ENCODE measurements at places on chromosomes 2 and 18. TPM values are rescaled to one million over a fixed set of nuclear protein-coding genes. Genes with fewer than 3 reads are reported as not detected.

The OR6B2 gene
- polyA plus RNA-seq, result not detected

- H3K36me3 ChIP-seq, result no peaks in the 10 kb centered on the region
- no peak overlapping the region for H3K4me3 ChIP-seq
- DNase-seq, result no peak
- H3K27ac ChIP-seq, result no peak overlapping the region
- no peaks in the 10 kb centered on the region for H3K4me1 ChIP-seq
Measured at GRCh38 chr2:119180892-119181291, 22.3 kb upstream of the C1QL2 start.

DNA sequence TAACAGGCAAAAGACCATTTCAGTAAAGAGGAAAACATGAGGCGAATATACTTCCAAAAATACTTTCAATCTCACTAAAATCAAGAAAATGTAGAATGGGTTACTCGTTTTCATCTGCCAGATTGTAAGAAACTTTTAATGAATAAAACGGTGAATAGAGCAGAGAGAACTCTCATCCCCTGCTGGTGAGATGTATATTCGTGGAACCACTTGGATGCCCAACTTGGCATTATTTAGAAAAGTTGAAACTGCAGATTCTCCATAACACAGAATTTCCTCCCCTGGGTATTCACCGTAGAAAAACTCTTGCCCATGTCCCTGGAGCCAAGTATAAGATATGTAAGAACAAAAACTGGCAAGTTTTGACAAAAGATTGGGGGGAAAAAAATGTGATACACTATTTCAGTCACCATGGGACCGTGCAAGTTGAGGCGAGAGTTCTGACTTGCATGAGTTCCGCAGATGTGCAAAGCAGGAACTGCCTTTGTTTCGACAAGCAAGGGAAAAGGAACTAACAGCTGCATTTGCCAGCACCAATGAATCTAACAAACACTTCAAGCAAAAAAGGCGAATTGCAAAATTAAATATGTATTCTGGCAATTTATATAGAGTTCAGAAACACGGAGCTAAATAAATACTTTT, 14.8 kb downstream of the TIMM21 start:
- DNase-seq, result no peak
- no peak overlapping the region for H3K4me3 ChIP-seq
- H3K27me3 ChIP-seq, result no peaks in the 10 kb centered on the region

DNA sequence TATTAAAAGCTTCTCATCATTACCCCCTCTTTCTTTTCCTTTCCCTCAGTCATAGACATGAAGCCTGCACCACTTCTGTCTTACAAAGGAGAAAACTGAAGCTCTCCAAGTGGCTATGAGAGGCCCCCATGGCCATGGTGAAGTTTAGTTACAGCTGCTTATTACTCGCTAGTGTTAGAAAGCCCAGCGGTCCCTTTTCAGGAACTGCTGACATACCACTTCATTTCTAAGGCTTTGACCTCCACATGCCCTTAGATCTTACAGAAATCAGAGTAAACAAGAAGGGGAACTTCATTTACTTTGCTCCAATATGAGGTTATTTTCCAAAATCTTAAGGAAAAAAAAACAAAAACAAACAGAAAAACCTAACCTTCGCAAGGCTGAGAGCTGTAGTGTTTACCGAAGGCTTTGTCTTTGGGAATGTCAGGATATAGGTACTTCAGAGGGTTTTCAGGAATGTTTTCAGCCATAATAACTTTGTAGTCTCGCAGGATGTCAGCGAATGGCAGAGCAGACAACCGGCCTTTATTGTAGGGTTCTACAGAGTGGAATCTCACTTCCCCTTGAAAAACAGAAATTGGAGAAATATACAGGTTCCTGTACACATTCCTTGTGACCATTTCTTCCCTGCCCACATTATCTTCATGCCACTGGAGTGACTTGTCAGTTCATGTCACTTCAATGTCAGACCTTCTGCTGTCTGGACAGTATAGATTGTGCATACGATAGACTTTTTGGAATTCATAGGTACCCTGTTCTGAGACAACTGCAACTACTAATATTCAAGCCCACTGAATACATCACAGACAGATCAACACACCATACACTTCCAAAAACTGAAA, 18.8 kb upstream of the STAT1 start:
- no peaks in the 10 kb centered on the region for H3K36me3 ChIP-seq
- H3K27me3 ChIP-seq, result no peaks in the 10 kb centered on the region
- H3K27ac ChIP-seq, result peak overlapping the region; percentile 37
- DNase-seq, result no peak
- no peak overlapping the region for H3K4me3 ChIP-seq
- peaks cover 22% of the 10 kb centered on the region for H3K4me1 ChIP-seq

- H3K4me1 ChIP-seq, result peaks cover 7% of the 10 kb centered on the region
- no peak for DNase-seq
Measured at GRCh38 chr18:3878401-3878800, 428.4 kb downstream of the TGIF1 start.

- no peak overlapping the region for H3K27ac ChIP-seq
- H3K36me3 ChIP-seq, result peaks cover 6% of the 10 kb centered on the region
- H3K27me3 ChIP-seq, result no peaks in the 10 kb centered on the region
- no peak for DNase-seq
- H3K4me3 ChIP-seq, result no peak overlapping the region
Measured at GRCh38 chr2:24613154-24613814, 122.2 kb downstream of the NCOA1 start.

DNA sequence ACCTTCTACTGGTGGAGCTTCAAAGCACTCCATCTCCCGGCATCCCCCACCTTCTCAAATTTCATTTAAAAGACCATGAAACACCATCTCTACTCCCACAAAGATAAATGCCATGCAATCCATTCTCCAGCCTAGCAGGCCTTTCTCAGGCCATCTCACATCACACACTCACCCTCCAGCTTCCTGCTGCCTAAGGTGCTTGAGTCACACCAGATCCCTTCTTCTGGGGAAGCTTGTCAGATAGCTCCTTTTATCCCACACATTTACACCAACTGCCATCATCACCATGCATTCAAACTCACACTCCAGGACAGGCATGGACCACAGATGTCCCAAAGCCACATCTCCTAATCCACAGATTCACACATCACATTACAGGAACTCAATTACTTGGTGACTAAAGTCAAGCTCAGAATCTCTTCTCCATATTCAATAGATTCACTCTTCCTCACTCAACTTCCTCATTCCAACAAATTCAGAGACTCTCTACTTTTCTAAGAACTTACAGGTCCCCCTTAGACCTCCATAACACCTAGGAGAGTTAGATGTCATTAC, 292.5 kb downstream of the TNS1 start:
- H3K4me3 ChIP-seq, result no peak overlapping the region
- peaks cover 6% of the 10 kb centered on the region for H3K4me1 ChIP-seq
- no peak overlapping the region for H3K27ac ChIP-seq
- H3K36me3 ChIP-seq, result no peaks in the 10 kb centered on the region

GRCh38 chr2:118983133-118983532, 41.1 kb downstream of the MARCO start:
- H3K4me3 ChIP-seq, result no peak overlapping the region
- no peak for DNase-seq
- peaks cover 8% of the 10 kb centered on the region for H3K27me3 ChIP-seq
- H3K4me1 ChIP-seq, result no peaks in the 10 kb centered on the region
- H3K36me3 ChIP-seq, result no peaks in the 10 kb centered on the region
- H3K27ac ChIP-seq, result no peak overlapping the region

DNA sequence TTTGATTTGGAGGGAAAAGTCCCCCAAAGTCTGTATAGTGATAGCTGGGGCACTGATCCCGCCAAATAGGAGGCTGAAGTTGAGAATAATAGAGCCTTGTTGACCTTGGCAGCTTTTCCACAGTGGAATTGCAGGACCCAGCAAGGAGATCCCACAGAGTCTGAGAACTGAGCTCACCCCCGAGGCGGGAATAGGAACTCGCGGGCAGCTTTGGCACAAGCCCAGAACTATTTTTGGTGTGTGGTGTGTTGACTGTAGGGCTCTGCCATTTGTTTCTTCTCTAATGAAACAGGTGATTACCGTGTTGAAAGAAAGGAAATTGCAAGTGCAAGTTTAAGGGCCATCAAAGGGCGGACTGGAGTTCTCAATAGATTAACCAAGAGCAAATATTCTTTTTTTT, 34.0 kb downstream of the SH3RF3 start:
- DNase-seq, result no peak
- no peak overlapping the region for H3K4me3 ChIP-seq
- no peaks in the 10 kb centered on the region for H3K4me1 ChIP-seq
- H3K27ac ChIP-seq, result no peak overlapping the region

The ASPRV1 gene
- 1.5 TPM for polyA plus RNA-seq

GRCh38 chr2:124753842-124754241, 728.8 kb downstream of the CNTNAP5 start:
- DNase-seq, result no peak
- no peaks in the 10 kb centered on the region for H3K36me3 ChIP-seq

DNA sequence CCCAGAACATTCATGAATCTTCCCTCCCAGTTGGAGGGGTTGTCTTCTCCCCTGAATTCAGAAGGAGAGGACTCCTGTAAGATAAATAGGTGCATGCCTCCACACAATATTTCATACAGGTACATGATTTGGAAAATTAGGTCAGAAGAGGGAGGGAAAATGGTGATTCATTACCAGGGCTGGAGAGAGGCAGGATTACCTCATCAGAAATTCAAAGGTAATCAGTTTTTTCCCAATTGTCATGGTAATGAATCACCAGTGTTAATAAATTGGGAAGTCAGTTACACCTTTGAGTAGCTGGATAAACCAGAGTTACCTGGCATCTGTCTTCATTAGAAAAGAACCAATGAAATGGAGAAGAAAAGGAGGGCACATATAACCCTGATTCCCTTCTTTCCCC, 128.5 kb downstream of the EN1 start:
- H3K36me3 ChIP-seq, result no peaks in the 10 kb centered on the region
- H3K27me3 ChIP-seq, result peaks cover 10% of the 10 kb centered on the region
- no peak overlapping the region for H3K27ac ChIP-seq
- H3K4me1 ChIP-seq, result no peaks in the 10 kb centered on the region

DNA sequence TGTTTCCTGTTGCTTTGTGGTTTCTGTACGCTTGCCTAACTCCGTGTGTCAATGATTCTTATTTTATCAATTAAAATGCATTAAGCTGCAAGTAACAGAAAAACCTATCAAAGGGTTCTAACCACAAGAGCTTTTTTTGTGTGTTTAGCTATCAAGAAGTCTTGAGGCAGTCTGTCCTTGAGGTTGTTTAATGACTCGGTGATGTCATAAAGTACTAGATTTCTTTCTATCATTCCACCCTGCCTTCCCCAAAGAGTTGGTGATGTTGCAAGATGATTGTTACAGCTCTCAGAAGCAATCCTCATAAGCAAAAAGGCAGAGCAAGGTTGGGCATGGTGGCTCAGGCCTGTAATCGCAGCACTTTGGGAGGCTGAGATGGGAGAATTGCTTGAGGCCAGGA, 51.9 kb upstream of the SPTBN1 start:
- H3K27me3 ChIP-seq, result peaks cover 4% of the 10 kb centered on the region
- no peak overlapping the region for H3K4me3 ChIP-seq
- H3K36me3 ChIP-seq, result no peaks in the 10 kb centered on the region
- DNase-seq, result no peak
- H3K4me1 ChIP-seq, result no peaks in the 10 kb centered on the region
- H3K27ac ChIP-seq, result no peak overlapping the region

- DNase-seq, result no peak
- H3K4me3 ChIP-seq, result no peak overlapping the region
- H3K27ac ChIP-seq, result no peak overlapping the region
- no peaks in the 10 kb centered on the region for H3K27me3 ChIP-seq
Measured at GRCh38 chr2:114569166-114569565, 126.7 kb downstream of the DPP10 start.

The TDRD15 gene
- not detected for polyA plus RNA-seq

DNA sequence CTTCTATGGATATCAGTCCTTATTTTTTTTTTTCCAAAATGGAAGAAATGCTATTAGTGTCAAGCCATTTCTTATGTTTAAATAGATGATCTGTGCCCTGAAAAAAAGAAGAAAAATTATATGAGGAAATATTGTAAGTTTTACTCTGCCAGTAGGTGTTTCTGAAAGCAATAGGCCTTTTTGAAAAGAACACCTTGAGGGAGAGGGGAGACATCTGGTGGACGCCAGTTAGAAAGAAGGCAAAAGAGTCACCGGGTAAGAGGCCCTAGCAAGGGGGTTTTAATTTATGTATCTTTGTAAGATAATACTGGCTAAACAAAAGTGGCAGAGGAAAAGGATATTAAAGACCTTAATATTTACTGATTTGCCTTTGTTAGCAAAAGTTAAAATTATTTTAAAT, 56.1 kb downstream of the DYNAP start:
- no peaks in the 10 kb centered on the region for H3K4me1 ChIP-seq
- DNase-seq, result peak; percentile 33
- no peaks in the 10 kb centered on the region for H3K36me3 ChIP-seq
- no peak overlapping the region for H3K27ac ChIP-seq
- no peaks in the 10 kb centered on the region for H3K27me3 ChIP-seq

GRCh38 chr18:45562567-45563479, 52.5 kb upstream of the SLC14A2 start:
- no peaks in the 10 kb centered on the region for H3K36me3 ChIP-seq
- no peak for DNase-seq

The RAX gene
- not detected for polyA plus RNA-seq

- peaks cover 3% of the 10 kb centered on the region for H3K27me3 ChIP-seq
- no peak for DNase-seq
- H3K4me3 ChIP-seq, result no peak overlapping the region
- no peaks in the 10 kb centered on the region for H3K36me3 ChIP-seq
Measured at GRCh38 chr2:16604236-16604635, 61.4 kb downstream of the CYRIA start.

The C2orf66 gene
- polyA plus RNA-seq, result 0.24 TPM

DNA sequence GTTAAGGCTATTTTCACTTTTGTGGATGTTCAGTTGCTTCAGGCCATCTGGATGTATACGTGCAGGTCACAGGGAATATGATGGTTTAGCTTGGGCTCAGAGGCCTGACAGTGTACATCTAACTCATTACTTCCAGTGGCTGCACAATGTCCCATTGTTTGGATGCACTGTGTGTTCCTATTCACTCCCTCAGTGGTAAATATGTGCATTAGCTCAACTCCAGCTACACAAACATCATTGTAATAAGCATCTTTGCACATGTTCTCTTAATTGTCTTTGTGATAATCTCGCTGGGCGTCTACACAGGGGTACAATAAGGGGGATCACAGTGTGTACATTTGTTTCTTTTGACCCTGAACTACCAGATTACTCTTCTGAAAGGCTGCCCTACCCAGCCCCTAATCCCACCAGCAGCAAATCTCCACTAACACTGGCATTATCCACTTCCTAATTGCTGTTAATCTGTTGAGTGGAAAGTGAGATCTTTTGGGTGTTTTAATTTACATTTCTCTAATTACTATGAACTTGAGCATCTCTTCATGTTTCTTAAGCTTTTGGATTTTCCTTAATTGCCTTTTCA, 56.1 kb upstream of the POLE4 start:
- H3K4me1 ChIP-seq, result no peaks in the 10 kb centered on the region
- no peaks in the 10 kb centered on the region for H3K36me3 ChIP-seq
- H3K27ac ChIP-seq, result no peak overlapping the region

DNA sequence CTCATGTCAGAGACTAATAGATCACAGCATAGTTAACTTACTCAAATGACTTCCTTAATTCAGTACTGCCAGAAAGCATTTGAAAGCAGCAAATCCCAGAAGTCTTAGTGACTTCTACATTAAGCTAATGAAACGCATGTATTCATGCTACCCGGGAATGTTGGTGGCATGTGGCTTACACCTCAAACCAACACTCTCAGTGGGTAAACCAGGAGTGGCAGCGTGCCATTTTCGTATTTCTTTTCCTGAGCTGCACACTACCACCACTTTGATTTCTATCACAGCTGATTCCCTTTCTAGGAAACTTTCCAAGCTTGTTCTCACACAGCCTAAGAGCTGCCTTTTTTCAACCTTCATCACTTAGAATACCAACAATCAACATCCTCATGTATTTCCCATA, 646.6 kb downstream of the NRXN1 start:
- DNase-seq, result no peak
- no peaks in the 10 kb centered on the region for H3K4me1 ChIP-seq
- no peaks in the 10 kb centered on the region for H3K36me3 ChIP-seq
- H3K27me3 ChIP-seq, result no peaks in the 10 kb centered on the region
- no peak overlapping the region for H3K4me3 ChIP-seq

The MROH2A gene
- 0.16 TPM for polyA plus RNA-seq

Measured in large intestine (tissue), 12 donors.